ENCODE measurements at places on chromosomes 1 and 21.

- peak; percentile 3 for DNase-seq
Observed at GRCh38 chr1:167099851-167100250, 6.0 kb downstream of the STYXL2 start.

DNA sequence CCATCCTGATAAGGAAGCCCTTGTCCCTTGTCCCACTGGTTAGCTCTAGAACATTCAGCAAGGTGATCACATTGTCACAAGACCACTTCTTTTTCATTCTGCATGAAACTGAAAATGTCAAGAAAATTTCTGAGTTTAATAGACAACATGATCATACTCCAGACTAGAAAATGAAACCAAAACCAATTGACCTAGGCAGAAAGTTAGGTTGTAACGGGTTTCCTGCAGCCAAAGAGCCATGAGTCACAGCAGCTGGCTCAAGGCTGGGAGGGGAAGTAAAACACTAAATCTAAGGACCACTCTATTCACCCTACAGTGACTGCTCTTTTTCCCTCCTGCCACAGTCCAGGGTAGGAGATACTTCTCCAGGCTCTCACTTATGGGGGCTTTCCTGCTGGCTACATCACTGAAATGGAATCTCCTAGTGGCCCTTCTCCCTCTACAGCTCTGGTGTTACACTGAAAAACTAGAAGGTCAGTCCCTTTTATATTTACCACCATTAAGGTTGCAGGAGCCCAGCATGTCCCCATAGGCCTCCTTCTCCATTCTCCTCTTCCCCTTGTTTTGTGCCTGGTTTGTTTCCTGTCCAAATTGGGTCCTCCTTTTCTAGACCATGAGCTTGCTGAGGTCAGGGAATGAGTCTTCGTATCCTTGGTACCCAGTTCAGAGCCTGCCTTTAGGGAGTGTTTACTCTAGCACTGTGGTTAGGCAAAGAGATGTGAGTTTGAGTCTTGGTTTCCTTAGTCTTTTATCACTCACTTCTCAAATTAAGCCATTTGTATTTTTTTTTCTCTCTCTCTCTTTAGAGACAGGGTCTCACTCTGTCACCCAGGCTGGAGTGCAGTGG, 236.5 kb upstream of the JUN start:
- peak; percentile 57 for DNase-seq

DNA sequence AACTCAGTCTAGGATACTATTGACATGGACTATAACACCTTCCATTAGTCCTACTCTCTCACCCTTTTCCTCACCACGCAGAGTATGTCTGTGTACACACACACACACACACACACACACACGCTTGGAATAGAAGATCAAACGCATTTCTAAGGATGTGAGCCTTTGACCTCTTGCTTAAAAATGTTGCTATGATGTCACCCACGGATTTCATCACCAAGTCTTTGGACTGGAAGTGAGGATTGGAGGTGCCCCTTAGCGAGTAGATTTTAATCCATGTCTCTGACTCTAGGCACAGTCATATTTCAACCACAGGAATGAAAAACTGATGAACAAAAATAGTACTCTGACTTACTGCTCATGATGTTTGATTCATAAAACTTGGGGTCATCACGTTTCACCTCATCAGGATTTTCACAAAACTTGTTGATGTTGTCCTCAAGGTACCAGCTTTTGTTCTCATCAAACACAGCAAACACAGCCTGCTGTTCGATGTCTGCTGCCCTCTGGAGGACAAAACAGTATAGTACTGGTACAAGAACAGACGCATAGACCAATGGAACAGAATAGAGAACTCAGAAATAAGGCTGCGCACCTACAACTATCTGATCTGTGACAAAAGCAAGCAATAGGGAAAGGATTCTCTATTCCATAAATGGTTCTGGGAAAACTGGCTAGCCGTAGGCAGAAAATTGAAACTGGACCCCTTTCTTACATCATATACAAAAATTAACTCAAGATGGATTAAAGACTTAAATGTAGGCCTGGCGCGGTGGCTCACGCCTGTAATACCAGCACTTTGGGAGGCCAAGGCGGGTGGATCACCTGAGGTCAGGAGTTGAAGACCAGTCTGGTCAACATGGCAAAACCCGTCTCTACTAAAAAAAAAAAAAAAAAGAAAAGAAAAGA, 39.9 kb downstream of the F5 start:
- peak; percentile 70 for DNase-seq

- peak; percentile 84 for DNase-seq
Observed at GRCh38 chr1:205488074-205488723, 16.3 kb upstream of the CDK18 start.

GRCh38 chr21:26140164-26140579, 30.4 kb downstream of the APP start:
- peak; percentile 73 for DNase-seq

GRCh38 chr1:182662121-182662890, 22.1 kb downstream of the RGS8 start:
- DNase-seq, result peak; percentile 68

DNA sequence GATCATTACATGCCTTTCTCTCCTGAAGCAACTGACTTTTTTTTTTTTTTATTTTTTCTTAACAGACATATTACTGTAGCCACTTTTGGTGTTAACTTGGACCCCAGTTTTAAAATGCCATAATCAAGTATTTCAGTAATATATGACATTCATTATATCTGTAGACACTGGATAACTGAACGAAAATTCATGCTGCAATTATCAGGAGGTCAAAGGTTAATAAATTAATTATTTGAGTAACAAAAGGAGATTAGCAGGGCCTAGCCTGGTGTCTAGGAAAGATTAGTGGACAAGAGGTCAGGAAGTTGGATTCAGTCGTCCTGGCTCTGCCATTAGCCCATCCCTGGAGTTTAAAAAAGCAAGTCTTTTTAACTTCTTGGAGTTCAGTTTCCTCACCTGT, 168.1 kb downstream of the TGFBR3 start:
- no peak for DNase-seq

GRCh38 chr21:20031807-20032206, 966.4 kb upstream of the NCAM2 start:
- no peak for DNase-seq

DNA sequence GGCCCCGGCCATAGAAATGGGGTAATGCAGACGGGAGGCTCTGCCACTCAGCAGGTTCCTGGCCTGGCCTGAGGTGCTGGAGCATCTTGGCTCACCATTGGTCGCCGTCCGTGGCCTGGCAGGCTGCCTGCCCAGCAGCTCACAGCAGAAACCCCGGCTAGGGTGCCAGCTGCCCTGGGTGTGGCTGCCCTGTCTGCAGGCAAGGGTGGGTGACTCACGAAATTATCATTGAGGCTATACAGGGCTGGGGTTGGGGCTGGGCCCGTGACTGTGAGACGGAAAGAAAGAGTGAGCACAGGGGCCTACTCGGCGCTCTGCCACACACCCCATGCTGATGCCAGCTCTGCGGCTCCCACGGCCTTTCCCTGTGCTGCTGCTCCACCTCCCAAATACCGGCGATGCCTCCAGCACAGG, 8.0 kb upstream of the PKP1 start:
- peak; percentile 58 for DNase-seq

- no peak for DNase-seq
Observed at GRCh38 chr1:232970508-232970907, 20.1 kb downstream of the NTPCR start.

- no peak for DNase-seq
Observed at GRCh38 chr1:111621050-111621449, 1.5 kb downstream of the RAP1A start.

GRCh38 chr1:43648876-43649477, 972 bp upstream of the KDM4A start:
- no peak for DNase-seq

DNA sequence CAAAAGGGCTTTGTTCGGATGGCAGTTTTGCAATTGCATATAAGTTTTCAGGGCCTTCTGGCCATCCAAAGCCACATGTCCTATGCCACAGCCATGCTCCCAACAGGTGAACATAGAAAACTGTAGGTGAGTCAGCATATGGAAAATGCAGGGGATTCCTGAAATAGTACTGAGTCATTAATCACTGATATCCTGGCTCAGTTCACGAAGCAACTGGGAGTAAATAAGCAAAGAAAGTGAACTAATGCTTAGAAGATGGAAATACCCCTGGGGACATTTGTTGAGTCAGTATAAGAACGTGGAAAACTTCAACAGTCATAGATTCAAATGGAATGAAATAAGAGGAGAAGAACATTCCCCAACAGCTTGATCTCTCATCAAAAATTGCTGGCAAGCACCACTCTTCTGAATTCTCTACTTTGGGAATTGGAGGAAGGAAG, 148.9 kb upstream of the RUNX1 start:
- DNase-seq, result peak; percentile 66

DNA sequence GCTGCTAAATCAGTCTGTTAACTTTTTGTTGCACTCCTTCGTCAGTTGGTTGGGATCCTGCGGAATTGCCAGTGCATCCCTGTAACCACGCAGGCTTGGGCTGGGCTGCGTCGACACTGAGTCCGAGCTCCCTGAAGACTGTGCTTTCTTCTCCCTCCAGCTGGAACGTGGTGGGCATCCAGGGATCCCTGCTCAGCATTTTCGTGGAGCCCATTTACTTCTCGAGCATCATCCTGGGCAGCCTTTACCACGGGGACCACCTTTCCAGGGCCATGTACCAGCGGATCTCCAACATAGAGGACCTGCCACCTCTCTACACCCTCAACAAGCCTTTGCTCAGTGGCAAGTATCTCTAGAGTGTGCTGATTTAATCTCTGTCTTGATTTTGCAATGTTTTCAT, 83.3 kb downstream of the POFUT2 start:
- no peak for DNase-seq

DNA sequence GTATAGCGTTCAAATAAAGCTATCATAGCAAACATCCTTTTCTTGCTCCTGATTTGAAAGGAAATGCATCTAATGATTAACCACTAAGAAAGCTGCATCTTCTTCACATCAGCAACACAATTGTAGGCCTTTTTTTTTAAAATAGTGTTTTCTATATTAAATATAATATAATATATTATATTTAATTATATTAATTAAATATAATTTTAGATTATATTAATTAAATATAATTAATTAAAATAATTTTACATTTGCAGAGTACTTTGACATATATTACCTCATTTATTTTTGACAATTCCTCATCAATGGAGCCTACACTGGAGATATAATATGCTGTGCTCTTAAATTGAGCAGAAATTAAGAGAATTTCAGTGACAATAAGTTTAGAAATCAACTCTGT, 193.0 kb downstream of the GPR52 start:
- no peak for DNase-seq

DNA sequence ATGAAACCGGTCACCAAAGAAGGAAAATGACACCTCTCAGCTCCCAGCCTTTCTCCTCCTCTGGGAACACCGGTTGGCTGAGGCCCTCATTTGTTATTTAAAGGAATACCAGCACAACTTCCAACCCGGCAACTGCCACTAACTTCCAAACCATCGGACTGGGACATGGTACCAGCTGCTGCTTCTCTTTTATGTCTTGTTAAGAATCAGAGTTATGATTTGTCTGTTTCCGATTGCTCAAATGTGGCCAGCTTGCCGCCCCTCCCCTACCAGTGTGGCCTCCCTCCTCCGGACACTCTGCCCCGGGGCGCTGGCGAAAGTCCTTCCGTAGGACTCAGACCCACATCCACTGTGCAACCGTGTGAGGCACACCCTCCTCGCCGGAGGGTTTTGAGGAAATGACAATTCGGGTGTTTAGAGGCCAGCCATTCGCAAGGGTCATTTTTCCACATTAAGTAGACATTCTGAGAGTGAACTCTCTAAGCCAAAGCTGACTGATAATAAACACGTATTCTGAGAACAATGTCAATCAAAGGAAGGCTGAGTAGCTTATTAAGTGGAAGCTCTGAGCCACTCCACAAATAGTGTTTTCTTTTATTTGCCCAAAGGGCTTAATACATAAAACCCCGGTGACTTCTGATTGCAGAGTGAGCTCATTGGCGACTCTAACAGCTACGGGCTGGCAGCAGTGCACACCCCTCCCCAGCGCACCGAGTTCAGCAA, 5.5 kb downstream of the RIPK4 start:
- DNase-seq, result peak; percentile 82

DNA sequence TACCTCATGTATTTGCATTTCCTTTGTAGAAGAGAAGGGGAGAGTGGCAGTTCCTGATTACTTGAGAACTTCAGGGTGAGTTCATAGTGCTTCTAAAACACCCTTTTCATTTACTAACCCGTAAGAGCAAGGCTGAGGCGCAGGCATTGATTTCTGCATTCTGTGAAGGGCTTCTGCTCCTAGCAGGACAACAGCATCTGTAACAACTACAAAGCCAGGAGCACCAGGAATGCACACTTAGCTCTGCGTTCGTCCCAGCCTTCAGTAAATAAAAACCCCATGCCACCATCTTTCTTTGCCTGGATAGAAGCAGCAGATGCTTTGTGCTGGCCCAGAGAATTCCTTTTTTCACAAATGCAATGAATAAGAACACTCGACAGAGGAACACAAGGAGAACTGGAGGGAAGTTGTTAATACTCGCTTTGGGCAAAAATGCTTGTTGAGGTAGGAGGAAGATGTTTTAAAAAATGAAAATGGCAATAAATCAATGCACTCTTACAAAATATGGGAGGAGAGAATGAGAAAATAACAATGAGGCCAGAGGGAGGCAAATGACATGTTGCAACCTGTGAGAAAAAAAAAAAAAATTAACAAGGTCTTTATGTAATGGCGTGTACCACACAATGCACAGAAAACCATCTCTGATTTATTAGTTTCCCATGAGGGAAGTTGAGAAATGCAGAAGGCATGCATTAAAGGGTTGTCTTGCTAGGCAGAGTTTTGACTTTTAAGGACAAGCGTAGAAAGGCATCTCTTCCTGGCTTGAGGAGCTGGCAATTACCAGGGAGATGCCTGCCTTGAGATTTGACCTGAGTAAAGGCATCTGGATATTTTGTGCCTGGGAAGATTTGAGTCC, 418.8 kb downstream of the DISC1 start:
- no peak for DNase-seq

DNA sequence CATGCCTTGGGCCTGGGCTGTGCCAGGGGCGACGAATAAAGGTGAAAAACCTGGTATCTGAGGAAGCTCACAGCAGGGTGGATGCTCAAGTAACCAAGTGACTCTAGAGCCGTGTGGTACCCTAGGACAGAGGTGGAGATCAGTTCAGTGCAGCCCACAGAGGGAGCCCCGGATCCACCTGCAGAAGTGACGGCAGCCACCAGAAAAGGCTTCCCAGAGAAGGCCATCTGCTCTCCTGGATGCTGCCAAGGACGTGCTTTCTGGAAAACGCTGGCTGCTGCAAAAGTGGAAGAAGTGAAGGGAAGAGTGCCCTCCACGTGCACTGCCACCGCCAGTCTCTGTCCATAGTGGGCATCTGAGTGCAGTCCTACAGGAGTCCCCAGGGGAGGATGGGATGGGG, 27.7 kb downstream of the TMCO4 start:
- DNase-seq, result no peak

GRCh38 chr1:103529746-103530145, 4.2 kb downstream of the RNPC3 start:
- DNase-seq, result no peak

- no peak for DNase-seq
Observed at GRCh38 chr1:119873135-119874015, 22.9 kb downstream of the ADAM30 start.

Measured in islet precursor cell (in vitro differentiated cells).